ENCODE measurements at places on chromosomes 5 and 9. TPM values are rescaled to one million over a fixed set of nuclear protein-coding genes. Genes with fewer than 3 reads are reported as not detected.

GRCh38 chr9:91899219-91899563 is 50.8 kb downstream of the ROR2 start:
- no peaks in the 10 kb centered on the region for H3K4me1 ChIP-seq
- H3K36me3 ChIP-seq: no peaks in the 10 kb centered on the region
- H3K4me3 ChIP-seq: no peak overlapping the region
- no peak for DNase-seq
- no peaks in the 10 kb centered on the region for H3K27me3 ChIP-seq

DNA sequence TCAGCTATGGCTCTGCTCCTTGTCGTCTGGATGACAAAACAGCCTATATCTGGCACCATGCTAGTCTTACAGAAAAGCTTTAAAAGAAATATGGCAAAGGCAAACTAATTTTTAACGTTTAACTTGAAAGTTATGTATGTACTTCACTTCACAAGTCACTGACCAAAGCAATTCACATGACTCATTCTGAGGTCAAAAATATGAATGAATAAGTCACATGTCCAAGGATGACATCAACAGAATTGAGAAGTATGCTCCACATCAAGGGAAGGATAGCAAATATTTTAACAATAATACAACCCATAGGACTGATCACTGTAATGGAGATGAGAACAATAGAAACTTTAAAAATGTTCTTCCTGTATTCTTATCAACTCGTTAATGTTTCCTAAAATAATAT is 1072.6 kb upstream of the NUDT12 start:
- DNase-seq: peak; percentile 22
- H3K27me3 ChIP-seq: no peaks in the 10 kb centered on the region
- H3K4me1 ChIP-seq: no peaks in the 10 kb centered on the region
- no peak overlapping the region for H3K4me3 ChIP-seq

DNA sequence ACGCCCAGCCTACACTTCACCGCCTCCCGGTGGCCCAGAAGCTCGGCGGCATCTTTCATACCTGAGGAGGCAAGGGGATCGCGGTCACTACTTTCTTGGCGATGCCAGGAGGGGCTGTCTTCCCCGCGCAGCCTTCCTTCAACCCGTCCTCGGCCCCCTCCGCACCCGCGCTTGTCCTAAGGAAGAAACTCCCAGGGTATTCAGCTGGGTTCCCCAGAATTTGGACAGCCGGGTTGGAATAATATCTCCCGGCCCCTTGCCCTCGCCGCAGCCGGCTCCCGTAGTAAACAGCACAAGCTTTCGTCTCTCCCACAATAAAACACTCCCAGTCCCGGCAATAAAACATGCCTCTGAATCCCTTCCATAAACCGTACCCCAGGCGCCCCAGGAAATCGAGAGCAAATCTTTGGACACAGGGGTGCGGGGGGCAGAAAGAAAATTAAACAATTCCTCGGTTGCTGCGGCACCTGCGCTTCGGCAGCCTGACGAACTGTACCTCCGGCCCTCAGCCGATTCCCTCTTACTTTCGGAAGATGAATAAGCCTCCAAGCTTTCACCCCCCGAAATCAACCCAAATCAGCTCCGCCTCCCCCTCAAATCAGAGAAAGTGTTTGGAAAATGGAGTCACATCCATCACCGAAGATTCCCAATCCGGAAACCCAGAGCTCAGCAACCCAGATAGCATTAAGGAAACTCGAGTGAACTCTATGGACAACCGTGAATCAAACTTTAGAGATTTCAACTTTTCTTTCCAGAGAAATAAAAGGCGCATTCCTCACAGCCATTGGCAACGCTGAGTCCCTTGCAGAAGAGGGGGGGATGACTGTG is 1.1 kb downstream of the OTP start:
- H3K36me3 ChIP-seq: no peaks in the 10 kb centered on the region
- no peak for DNase-seq
- H3K4me1 ChIP-seq: no peaks in the 10 kb centered on the region
- no peak overlapping the region for H3K27ac ChIP-seq
- H3K27me3 ChIP-seq: peaks cover 76% of the 10 kb centered on the region

The RACK1 gene
- 5,629 TPM for polyA plus RNA-seq

The ARL10 gene
- 7.7 TPM for polyA plus RNA-seq

DNA sequence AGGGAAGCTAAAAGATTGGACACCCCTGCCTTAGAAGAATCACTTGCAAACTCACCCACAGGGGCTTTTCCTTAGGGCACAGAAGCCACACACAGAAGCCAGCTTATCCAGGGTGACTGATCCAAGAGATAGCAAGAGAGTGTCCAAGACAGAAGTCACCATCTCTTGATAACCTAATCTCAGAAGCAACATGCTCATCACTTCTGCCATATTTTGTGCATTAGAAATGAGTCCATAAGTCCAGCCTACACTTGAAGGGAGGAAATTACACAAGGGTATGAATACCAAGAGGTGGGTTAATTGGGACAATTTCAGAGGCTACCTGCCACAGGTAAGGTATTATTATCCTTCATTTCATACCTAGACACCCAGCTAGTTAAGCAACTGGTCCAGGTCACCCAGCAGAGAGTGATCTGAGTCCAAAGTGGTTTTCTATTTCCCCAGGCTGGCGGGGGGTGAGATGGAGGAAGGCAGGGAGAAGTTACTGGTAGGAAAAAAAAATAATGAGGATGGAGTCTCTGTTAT is 3.7 kb upstream of the ERGIC1 start:
- no peak for DNase-seq
- H3K27me3 ChIP-seq: no peaks in the 10 kb centered on the region
- H3K4me3 ChIP-seq: no peak overlapping the region
- no peak overlapping the region for H3K27ac ChIP-seq

- no peaks in the 10 kb centered on the region for H3K4me1 ChIP-seq
- H3K27ac ChIP-seq: no peak overlapping the region
These were observed 2.8 kb downstream of the ADCY2 start for GRCh38 chr5:7398596-7399280.

The CATSPER3 gene
- polyA plus RNA-seq: 0.35 TPM

DNA sequence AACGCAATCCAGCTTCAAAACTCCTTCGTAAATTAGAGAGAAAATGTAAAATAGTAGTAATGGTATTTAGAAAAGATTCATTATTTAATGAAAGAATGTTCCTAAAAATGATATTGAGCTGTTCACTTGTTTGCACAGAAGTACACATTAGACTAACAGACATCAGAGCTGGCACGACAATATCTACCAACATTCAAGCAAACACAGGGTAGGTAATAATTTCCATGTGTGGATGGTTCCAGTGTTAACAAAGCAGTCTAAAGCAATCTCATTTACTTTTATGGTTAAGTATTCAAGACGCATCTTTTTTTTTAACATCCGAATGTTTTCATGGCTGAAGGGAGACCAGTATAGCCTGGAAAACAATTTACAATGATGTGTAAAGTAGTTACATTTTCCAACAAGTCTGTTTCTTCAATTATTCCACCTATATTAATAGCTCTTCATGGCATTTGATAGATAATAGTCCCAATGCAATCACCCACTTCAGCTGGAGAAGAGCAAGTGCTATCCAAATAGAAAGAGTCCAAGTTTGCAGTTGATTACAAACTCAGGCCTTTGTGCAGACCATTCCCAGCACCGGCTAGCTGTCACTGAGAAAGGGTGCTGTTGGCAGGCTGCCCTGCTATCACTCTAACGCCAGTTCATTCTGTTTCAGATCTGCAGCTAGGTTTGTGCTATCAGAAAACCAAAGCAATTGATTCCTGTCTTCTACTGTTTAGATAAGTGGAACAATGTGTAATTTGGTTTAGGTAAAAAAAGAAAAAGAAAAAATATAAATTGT is 458.8 kb downstream of the DTWD2 start:
- H3K36me3 ChIP-seq: no peaks in the 10 kb centered on the region
- H3K27me3 ChIP-seq: no peaks in the 10 kb centered on the region
- no peak overlapping the region for H3K4me3 ChIP-seq
- H3K27ac ChIP-seq: no peak overlapping the region

DNA sequence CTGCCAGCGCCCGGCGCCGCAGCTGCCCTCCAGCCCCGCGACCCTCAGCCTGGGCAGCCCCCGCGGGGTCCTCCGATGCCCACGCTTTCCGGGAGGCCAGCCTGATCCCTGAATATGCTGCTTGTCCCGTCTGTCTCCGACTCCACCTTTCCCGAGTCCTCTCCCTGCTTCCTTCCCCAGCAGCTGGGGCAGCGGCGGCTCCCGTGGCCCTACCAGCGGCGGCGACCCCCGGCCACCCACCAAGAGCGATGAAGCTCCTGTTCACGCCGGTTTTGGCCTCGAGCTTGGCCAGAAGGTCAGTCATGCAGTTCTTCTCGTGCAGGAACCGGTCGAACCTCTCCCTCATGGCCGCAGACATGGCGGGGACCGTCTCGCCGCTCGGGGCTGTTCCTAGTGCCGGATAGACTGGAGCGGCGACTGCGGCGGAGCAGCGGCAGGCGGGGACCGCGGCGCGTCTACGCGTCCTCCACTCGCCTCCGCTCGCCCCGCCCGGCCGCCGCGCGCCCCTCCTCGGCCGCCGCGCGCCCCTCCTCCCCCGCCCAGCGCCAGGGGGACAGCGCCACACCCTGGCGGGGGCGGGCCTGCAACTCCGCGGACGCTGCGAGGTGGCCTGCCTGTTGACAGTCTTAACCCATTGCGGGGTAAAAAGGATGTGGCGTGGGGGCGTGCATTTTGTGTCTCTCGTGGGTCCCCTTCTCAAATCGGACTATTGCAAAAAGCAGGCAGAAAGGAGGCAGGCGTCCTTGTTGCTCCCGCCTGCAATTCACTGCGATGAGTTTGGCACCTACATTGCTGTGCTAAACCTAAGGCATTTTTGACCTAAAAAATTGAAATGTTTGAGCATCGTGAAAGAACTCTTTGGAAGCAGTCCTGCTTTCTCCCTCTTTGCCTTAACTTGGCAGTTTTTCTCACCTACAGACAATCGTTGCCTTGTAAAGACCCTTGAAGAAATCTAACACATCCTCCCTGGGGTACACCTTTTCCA is at the start of gene REEP5:
Gene REEP5 (minus strand): TSS at position 395 of the 985 bp plus-strand sequence. CDS start 37 bp downstream, at position 358.
- H3K27ac ChIP-seq: peak within 1 kb of the TSS; percentile 66
- peak; percentile 83 for DNase-seq

The TAS2R1 gene
- not detected for polyA plus RNA-seq

The PCDHA1 gene
- 0.03 TPM for polyA plus RNA-seq

GRCh38 chr5:132019857-132020555 is 8.5 kb upstream of the ACSL6 start:
- no peak for DNase-seq
- no peaks in the 10 kb centered on the region for H3K4me1 ChIP-seq
- peaks cover 11% of the 10 kb centered on the region for H3K27me3 ChIP-seq
- H3K36me3 ChIP-seq: no peaks in the 10 kb centered on the region
